ENCODE measurements at places on chromosomes 3 and 15.
A peak's percentile ranks its signal among the peaks of the same experiment; 100 is the strongest.

DNA sequence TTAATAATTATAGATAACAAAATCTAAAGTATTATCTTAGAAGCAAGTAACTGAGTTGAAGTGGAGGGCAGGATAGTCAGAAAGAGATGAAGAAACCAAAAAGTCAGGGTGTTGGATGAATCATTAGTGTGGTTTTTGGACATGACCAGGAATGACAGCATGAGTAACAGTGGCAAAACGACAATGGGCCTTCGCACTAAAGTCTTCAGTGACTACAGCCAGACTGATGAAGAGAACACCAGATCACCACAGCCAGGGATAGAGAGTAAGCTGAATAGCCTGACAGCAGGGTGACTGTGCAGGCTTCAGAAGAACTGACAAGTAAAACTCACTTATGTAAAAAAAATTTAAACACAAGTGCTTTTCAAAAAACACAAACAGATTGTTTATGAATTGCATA lies 96.0 kb upstream of the MELTF start:
- no peak for DNase-seq

- DNase-seq: no peak
These were observed 194.1 kb upstream of the ZBTB20 start for GRCh38 chr3:115341208-115341607.

- peak; percentile 97 for DNase-seq
These were observed at the start of the genes KIAA1143 and KIF15 for GRCh38 chr3:44761424-44762169. TSS of gene KIAA1143 (minus strand) at chr3:44761619. CDS start at chr3:44761602, 17 bp downstream. TSS of gene KIF15 (plus strand) at chr3:44761794. CDS start at chr3:44761866, 72 bp downstream.

GRCh38 chr15:27744641-27745040 lies 354.5 kb downstream of the OCA2 start:
- no peak for DNase-seq

- no peak for DNase-seq
These were observed 61.1 kb downstream of the MLH1 start for GRCh38 chr3:37054370-37054769.

DNA sequence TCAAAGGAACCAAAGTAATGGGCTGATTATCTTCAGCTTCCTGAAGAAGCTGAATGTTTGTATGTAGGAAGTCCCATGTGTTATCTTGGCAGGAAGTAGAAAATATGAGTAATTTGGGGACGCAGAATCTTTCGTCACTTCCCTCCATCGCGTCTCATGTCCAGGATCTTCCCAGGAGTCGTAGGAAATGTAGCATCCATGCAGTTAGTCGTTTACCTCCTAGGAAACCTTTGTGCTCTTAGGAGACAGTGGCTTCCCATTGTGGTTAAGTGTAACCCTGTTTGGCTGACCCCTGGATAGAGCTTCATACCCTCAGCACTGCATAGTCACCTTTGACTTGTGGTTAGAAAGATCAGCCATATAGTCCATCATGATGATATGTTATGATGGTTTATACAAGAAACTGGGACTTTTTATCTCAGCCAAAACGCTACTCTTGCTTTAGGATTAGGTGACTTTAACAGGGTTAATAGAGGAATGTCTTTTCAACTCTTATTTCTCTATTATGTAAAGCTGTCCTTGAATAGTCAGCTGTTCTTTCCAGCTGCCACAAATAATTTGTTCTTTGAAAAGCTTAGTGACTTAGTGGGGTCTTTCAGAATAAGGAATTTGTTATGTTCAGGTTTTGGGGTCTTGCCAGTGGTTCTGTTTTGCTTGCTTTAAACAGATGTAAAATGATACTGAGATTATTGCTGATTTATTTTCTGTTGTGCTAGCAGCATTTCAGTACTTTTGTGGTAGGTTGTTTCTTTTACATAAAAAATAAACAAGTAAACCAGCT lies 92.2 kb downstream of the KLHL25 start:
- no peak for DNase-seq

DNA sequence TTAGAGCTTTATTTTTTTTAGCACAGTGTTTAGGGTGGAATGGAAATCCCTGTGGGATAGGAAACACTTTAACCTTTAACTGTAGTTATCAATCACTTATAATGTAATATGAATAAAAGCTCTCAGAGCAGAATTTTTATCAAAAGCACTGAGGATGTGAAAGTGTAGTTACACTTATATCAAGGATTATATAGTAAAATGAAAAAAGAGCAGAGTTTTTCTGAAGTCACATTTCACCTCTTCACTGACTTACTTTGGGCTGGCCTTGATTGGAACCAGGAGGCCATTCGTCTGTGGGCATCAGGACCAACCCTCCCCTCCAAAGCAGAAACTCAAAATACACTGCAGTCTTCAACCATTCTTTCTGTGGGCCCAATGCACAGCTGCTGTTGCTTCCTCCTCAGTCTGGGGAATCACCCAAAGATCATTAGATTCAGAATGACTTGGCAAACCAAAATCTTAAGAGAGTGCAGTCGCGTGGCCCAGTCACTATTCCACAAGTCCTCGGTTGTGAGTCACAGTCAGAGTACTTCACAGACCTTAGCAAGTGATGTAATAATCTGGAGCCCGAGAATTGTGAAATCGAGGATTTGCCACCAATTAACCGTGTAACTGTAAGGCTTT lies 132.6 kb upstream of the COL8A1 start:
- no peak for DNase-seq

DNA sequence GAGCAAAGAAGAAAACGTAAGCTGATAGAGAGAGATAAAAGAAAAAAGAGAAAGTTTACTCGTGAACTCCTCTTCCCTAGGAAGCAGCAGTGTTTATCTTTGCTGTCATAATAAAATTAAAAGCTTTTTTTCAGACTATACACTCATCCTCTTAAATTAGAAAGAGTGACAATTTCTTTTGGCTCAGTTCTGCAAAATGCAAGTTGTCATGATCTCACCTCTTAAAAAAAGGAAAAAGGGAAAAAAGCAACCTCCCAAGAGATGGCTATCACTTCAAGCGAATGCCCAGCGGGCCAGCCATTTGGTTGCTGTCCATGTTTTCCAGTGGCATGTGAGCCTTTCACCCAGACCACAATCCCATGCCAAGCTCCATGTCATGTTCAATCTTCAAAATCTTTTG lies 7.0 kb upstream of the THBS1 start:
- no peak for DNase-seq

GRCh38 chr15:41915255-41915994 lies 21.6 kb upstream of the SPTBN5 start:
- no peak for DNase-seq

GRCh38 chr15:82062479-82063454 lies 16.9 kb upstream of the MEX3B start:
- DNase-seq: no peak

GRCh38 chr15:40357246-40357645 lies 773 bp upstream of the DISP2 start:
- no peak for DNase-seq

DNA sequence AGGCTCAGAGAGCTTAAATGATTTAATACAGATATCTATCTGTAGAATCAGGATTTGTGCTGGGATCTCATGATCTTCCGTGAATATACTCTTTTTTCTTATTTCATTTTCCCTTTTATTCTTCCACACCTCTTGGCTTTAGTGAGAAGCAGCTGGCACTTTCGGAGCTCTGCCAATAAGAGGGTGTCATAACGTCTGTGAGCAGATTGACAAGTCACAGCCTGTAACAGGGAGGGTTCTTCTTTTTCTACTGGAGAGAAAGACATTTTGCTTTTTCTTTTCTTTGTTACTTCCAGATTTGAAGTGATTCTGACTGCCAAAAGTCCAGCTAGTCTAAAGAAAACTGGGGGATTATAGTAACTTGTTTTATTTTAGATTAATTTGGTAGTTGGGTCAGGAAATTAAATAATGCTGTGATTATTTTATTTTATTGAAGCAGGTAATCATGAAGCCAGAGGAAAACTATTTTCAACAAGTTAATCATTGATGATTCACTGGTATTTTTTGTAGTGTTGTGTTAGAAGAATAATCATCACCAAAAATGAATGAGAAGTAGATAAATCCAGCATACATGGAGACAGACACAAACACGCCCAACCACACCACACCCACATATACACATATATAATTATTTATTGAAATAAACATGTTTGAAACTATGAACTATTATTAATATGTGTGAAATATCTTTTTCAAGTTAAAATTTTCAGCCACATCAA lies 69.8 kb downstream of the TNFAIP8L3 start:
- DNase-seq: no peak

- DNase-seq: no peak
These were observed 45.3 kb downstream of the HCN4 start for GRCh38 chr15:73323374-73323955.

DNA sequence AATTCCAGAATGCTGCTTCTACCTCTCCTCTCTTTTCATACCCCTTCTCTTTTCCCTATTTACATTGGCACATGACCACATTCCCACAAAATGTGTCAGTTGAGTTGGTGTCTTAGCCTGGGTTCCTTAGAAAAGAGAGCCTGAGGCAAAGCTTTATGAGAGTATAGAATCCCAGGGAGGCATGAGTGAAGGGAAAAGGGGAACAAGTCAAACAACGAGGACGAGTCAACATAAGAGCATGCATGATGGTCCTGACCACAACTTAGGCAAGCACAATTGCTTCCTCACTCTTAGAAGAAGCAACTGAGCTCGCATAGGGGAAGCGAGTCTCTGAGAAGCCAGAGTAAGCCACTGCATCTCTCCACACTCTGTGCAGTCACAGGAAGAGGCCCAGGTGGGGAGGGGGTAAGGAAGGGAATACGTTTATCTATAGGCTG lies 15.4 kb upstream of the ZNF774 start:
- DNase-seq: no peak

DNA sequence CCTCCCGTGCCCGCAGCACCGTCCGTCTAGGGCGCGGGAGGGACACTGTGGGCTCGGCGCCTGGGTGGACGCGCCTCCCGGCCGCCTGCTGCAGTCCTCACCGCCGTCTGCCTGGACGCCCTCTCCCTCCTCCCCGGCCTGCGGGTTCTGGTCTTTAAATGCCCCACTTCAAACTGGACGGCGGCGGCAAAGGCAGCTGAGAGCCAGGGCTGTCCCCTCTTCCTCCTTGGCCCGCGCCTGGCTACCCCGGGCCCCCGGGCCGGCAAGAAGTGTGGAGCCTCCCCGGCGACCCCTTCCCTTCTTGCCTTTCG lies 426 bp downstream of the CBLB start:
- peak; percentile 92 for DNase-seq

DNA sequence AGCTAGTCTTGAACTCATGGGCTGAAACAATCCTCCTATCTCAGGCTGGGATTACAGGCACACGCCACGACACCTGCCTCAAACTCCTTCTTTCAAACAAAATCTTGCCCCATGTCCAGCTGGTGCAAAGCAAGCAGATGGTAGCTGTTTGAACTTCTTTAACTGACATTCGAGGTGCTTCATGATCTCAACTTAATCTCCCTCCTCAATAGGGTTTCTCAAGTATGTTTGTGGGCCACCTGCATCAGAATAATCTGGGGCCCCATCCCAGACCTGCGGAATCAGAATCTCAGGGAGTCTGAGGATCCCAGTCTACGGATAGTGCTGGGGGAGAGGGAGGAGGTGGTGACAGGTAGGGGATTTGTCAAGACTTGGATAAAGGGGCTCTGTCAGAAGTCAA lies 20.9 kb upstream of the TRH start:
- DNase-seq: no peak

Measured in chondrocyte (in vitro differentiated cells).